ENCODE measurements at places on chromosomes 3 and 15. TPM values are rescaled to one million over a fixed set of nuclear protein-coding genes. Genes with fewer than 3 reads are reported as not detected.

CLDN18 gene
- total RNA-seq, result 47.9 TPM

COL7A1 gene
- total RNA-seq, result 5.5 TPM

SAMD7 gene
- not detected for total RNA-seq

CTXN2 gene
- total RNA-seq, result not detected

CPNE4 gene
- total RNA-seq, result 1.2 TPM

AADAC gene
- total RNA-seq, result 1.4 TPM

ABI3BP gene
- total RNA-seq, result 72.0 TPM

GP9 gene
- not detected for total RNA-seq

LMAN1L gene
- total RNA-seq, result 72.9 TPM

RLBP1 gene
- total RNA-seq, result not detected

- no peak for DNase-seq
Measured at GRCh38 chr3:96370637-96371036, 443.8 kb upstream of the EPHA6 start.

DNA sequence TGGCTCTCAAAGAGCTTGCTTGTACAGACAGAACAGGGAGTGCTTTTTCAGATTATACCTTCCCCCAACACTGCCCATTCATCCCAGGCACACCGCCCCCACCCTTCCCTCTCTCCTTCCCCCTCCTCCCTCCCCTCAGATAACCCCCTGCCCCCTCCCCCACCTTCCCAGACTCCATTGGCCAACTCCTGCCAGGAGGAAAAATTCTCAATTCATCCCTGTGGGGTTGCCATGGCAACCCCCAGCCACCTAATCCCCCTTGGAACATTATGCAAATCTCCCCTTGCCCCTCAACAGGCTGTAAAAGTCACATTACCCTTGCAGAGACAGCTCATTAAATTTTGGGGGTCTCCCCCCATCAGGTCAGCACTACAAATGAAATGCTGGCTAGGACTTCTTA is 14.3 kb downstream of the TLE3 start:
- DNase-seq, result no peak

- DNase-seq, result no peak
Measured at GRCh38 chr3:185420762-185421161, 57.8 kb downstream of the MAP3K13 start.

GRCh38 chr3:13079051-13079450 is 5.8 kb upstream of the IQSEC1 start:
- no peak for DNase-seq

GRCh38 chr3:189144645-189145044 is 27.1 kb upstream of the TPRG1 start:
- no peak for DNase-seq

DNA sequence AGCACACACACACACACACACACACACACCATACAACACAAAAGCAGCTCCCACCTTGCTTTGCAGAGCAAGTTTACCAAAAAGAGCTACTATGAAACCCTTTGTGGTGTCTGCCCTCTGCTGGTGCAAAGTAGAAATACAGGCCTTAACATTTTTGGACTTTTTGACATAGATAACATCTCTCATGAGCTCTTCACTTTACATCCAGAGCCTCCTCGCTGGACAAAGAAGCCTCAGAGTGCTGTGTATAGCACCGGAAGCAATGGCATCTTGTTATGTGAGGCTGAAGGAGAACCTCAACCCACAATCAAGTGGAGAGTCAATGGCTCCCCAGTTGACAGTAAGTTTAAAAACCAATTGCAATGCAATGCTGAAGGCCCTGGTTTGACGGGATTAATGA is 157.9 kb downstream of the CHL1 start:
- no peak for DNase-seq

DNA sequence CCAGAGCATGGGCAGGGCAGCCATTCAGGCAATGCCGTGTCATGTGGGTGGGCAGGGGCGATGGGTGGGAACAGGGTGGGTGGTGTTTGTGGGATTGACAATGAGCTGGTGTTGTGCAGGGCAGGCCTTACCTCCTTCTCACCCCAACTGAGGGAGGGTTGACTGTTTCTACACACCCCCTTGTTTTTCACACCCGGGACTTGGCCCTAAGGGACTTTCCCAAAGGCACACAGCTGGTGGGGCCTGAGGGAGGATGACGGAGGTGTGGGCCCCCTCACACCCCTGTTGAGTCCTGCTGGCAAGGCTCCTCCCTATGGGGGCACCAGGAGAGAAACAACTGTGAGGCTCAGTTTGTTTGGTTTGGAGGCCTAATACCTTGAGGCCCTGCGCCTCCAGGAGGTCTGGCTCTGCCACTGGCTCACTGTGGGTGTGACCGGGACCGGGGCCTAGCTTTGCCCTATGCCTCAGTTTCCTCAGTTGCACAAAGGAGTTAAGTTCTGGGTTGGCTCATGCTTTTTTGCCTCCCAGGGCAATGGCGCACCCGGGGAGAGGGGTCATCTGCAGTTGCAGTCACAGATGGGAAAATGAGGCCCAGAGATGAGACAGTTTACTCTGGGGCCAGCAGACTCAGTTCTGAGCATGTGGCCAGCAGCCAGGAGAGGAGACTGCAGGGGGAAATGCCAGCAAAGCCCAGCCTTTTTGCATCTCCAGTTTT is 5.1 kb upstream of the DNAH1 start:
- DNase-seq, result no peak

DNA sequence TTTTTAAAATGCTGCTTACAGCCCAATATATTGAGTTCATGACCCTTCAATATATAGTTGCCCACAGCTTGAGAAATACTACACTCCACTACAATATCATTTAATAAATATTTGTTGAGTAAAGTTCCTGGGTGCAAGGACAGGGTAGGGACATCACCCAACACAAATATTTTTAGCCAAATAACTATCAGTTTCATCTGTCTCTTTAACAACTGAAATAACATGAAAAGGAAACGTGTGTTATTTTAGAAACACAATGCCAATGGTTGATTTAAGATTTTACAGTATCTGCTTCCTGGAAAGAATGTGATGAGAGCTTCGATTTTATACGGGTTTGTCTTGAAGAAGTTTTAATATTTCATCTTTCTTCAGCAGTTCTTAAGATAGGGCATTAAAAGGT is 67.7 kb upstream of the CDV3 start:
- no peak for DNase-seq

DNA sequence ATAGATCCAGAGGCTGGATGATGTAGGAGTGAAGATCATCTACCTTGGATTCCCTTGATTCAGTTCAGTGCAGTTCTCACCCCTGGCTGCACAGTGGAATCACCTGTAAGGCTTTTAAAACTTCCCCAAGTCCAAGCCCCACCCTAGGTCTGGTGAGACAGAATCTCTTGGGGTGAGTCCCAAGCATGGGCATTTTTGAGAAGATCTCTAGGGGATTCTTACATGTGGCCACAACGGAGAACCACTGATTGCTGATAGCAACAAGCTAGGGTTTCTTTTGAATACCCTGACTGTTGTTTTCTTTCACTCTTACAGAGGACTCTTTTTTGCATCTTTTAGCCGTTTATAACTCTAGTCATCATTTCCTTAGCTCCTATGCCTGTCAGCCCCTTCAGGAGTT is 204.9 kb upstream of the RASGRP1 start:
- no peak for DNase-seq

GRCh38 chr3:43180694-43181093 is 74.8 kb upstream of the POMGNT2 start:
- no peak for DNase-seq

GRCh38 chr3:159724627-159725026 is 264.0 kb upstream of the IL12A start:
- no peak for DNase-seq

- DNase-seq, result no peak
Measured at GRCh38 chr15:68789534-68790241, 31.0 kb downstream of the ANP32A start.

Measured in left cardiac atrium (tissue), 4 donors.